ENCODE measurements at places on chromosomes 12 and 14. TPM values are rescaled to one million over a fixed set of nuclear protein-coding genes. Genes with fewer than 3 reads are reported as not detected.

DNA sequence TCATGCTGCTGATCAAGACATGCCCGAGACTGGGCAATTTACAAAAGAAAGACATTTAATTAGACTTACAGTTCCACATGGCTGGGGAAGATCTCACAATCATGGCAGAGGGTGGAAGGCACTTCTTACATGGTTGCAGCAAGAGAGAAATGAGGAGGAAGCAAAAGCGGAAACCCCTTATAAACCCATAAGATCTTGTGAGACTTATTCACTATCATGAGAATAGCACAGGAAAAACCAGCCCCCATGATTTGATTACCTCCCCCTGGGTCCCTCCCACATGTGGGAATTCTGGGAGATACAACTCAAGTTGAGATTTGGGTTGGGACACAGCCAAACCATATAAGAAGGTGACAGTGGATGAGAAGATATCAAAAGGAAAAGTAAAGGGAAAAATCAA is 78.4 kb downstream of the CATSPERB start:
- no peak for DNase-seq

AJUBA gene
- 56.5 TPM for total RNA-seq

WIF1 gene
- not detected for total RNA-seq

SOCS2 gene
- 60.2 TPM for total RNA-seq

ERP27 gene
- total RNA-seq = 0.15 TPM

ANO2 gene
- 6.8 TPM for total RNA-seq

Measured in endodermal cell (in vitro differentiated cells).